ENCODE measurements at places on chromosomes 3 and 15.

GRCh38 chr3:115022199-115022598 is 124.9 kb downstream of the ZBTB20 start:
- no peak for DNase-seq

- DNase-seq = no peak
Observed at GRCh38 chr3:64551697-64552096, 136.1 kb downstream of the ADAMTS9 start.

- DNase-seq = no peak
Observed at GRCh38 chr15:84111575-84111974, 124.0 kb upstream of the GOLGA6L4 start.

GRCh38 chr3:112302881-112303763 is 9.1 kb upstream of the SLC9C1 start:
- DNase-seq = no peak

DNA sequence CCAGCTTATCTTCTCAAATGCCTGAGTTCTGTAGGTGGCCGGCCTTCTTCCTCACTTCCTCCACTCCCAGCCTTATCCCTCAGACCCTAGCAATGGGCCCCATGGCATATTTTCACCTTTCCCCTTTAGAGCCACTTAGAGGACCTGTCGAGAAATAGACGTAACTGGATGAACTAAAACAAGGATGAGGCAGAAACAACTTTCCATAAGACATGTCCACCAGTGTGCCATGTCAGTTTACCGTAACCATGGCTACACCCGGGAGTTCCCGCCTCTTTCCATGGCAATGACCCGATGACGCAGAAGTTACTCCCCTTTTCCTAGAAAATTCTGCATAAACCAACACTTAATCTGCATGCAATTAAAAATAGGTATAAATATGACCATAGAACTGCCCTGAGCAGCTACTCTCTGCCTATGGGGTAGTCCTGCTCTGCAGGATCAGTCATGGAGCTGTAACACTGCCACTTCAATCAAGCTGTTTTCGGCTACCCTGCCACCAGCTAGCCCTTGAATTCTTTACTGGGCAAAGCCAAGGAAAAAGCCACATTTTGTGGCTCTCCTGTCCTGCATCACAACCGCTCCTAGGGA is 55.1 kb upstream of the ZBTB38 start:
- no peak for DNase-seq

GRCh38 chr3:46667657-46668056 is 25.8 kb downstream of the ALS2CL start:
- DNase-seq = no peak

Data from activated T-cell treated with anti-CD3 and anti-CD28 coated beads for 48 hours (primary cell).